Naive thymus-derived CD8-positive, alpha-beta T cell (primary cell): ENCODE measurements at places on chromosomes 5 and 9. TPM values are rescaled to one million over a fixed set of nuclear protein-coding genes. Genes with fewer than 3 reads are reported as not detected.

TMEM174 gene
- total RNA-seq: not detected

IFNA21 gene
- total RNA-seq: not detected

MVB12B gene
- 26.9 TPM for total RNA-seq

WDR31 gene
- 0.96 TPM for total RNA-seq

MARCOL gene
- not detected for total RNA-seq

SLC2A8 gene
- total RNA-seq: 0.39 TPM

TMEM232 gene
- total RNA-seq: 2.6 TPM

CRHBP gene
- total RNA-seq: not detected

FAM221B gene
- total RNA-seq: not detected

FOXD4L5 gene
- 0.52 TPM for total RNA-seq

SLC36A3 gene
- not detected for total RNA-seq

PCDHB16 gene
- total RNA-seq: not detected

PCDHGA12 gene
- 0.22 TPM for total RNA-seq

OBP2B gene
- total RNA-seq: not detected

PRPF4 gene
- total RNA-seq: 17.2 TPM

CER1 gene
- total RNA-seq: not detected

ARSI gene
- total RNA-seq: not detected

SPAAR gene
- total RNA-seq: not detected

ITGA2 gene
- not detected for total RNA-seq

PCDHA5 gene
- total RNA-seq: not detected

CATSPER3 gene
- total RNA-seq: 0.80 TPM

HAUS6 gene
- total RNA-seq: 22.1 TPM

OSMR gene
- total RNA-seq: not detected
